ENCODE measurements at places on chromosomes 7 and 10.

DNA sequence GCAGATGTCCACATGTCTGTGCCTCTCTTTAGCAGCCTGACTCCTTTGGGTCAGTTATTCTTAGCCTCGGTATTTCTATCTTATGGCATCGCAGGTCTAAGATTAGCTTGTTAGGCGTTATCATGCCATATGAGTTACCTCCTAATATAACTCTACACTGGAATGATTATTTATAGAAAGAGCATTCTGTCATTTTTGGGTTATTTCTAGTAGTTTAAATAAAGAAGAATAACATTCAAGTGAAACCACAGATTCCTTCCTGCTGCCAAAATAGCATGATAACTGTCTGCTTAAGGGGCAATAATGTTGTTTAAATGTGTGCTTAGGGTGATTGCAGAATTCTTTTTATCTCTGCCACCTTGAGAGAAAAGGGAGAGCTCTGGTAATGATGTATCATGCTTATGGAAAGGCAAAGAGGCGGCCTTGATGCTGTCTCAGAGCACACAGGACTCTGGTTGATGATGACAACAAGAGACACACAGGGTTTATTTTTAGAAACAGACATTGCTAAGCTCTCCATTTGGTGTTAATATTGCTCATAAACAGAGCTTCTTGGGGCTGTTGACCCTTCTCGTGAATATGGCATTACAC lies 10.4 kb downstream of the HDAC9 start:
- no peak for DNase-seq

- no peak for DNase-seq
Observed at GRCh38 chr7:85160223-85160622, 26.6 kb downstream of the SEMA3D start.

DNA sequence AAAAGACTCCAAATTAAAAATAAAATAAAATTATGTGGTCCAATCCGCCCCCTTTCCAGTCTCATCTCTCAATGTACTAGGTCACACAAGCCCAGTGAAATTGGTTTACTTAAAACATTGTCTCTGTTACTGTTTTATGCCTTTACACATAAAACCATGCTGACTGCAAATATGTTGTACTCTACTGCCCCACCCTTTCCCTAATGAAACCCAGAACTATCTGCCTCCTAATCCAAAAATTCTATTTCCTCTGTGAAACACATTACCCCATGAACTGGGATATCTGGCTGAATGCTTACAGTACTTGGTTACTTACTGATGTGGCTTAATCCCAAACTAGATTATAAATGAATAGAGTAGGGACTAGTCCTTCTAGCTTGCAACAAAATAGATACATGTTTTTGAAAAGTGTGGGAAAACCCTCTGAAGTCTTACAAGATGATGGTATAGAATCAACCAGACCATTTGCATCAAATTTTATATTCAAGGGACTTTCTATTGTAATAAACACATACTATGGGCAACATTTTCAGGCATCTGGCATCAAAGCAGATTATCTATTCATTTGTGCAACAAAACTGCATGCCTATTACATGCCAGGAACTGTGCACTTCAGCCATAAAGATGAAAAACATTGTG lies 10.0 kb upstream of the KMT2E start:
- no peak for DNase-seq

GRCh38 chr7:41763626-41764025 lies 60.7 kb upstream of the INHBA start:
- DNase-seq: no peak

GRCh38 chr10:96858038-96858705 lies 26.1 kb downstream of the LCOR start:
- DNase-seq: no peak

DNA sequence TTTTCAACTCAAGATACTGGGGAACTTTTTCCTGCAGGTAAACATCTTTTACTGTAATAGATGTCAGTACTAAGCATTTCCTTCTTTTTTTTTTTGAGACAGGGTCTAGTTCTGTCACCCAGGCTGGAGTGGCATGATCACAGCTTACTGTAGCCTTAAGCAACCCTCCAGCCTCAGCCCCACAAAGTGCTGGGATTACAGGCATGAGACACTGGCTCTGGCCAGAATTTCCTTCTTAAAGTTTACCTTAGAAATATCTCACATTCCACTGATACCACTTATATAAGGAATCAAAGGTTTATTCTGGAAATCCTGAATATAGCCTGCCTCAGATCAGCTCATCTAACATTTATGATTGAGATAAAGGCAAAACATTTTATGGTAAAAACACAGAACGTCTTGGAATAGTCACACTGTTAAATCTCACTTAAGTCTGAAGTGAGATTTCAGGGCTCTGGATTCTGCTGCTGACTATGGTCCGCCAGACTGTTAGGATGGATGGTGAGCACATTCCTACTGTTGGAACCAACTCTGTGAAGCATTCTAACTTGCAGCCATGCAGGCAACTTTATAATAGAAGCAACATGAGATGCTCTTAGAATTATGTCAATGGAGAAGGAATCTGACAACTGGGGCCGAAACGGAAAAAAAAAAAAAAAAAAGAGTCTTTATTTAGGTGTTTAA lies 151.9 kb downstream of the ZMYND11 start:
- DNase-seq: no peak

DNA sequence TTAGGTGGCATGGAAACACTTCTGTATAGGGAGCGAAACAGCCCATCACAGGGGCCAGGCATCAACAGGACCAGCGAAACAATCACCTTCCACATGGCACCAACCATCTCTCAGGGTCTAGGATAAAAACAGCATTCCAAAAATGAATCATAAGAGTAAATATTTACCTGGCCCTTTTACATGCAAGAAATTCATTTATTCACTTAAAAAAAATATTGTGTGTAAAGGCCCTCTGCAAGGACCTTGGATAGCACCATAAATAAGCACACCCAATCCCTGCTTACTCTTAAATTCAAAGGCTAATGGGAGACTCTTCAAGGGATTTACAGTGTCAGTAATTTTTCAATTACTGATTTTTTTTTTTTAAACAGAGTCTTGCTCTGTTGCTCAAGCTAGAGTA lies 25.4 kb downstream of the CPVL start:
- no peak for DNase-seq

DNA sequence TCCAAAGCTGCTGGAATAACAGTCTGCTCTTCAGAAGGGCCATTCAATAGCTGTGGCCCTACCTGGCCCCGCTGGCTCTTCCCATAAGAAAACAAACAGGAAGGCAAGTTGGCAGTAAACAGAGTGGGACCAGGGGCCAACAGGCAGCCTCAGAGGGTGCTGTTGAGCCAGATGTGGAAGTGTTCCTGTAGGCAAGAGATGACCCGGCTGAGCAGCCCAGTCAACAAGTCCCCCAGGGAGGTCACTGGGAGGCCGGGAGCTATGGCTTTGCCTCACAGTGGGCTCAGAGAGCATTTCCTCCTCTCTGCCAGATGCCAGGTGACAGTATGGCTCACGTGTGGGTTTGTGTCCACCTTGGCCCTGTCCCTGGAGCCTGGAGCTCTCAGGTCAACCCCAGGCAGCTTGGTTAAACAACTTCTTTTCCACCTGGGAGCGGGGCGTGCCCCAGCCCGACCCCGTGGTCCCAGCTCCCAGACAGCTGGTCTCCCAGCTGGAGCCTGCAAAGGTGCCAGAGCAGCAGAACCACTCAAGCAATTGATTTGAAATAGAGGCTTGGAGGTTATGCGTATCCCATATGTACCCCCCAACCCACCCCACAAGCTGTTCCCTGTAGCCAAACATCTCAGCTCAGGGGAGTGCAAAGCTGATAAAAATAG lies 33.8 kb upstream of the LOXL4 start:
- DNase-seq: no peak

GRCh38 chr7:132393789-132394261 lies 182.4 kb downstream of the PLXNA4 start:
- DNase-seq: peak; percentile 40

DNA sequence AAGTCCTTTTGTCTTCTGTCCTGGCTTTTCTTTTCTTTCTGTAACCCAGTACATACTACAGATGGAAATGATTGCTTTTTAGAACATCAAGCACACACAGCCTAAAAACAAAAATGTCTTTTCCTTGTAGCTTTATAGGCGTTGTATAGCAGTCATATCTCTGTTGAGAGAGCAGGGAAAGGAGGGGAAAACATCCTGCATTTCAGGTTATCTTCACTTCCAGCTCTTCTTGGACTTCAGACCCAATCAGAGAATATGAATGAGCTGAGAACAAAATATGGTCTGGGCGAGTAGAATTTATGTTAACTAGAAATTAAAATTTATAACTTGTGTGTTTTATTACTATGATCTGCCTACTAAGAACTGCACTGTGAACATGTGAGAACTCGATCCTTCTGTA lies 14.7 kb downstream of the TMEM60 start:
- DNase-seq: no peak

- DNase-seq: no peak
Observed at GRCh38 chr10:124231168-124232155, 138.1 kb upstream of the CHST15 start.

GRCh38 chr10:133277277-133277992 lies 767 bp upstream of the ADAM8 start:
- no peak for DNase-seq

GRCh38 chr7:139949629-139950028 lies 113.1 kb downstream of the PARP12 start:
- no peak for DNase-seq

GRCh38 chr7:129665013-129665401 lies 53.5 kb downstream of the NRF1 start:
- peak; percentile 26 for DNase-seq

- DNase-seq: peak; percentile 86
Observed at GRCh38 chr7:1458683-1459511, at the start of gene MICALL2. Gene MICALL2 (minus strand): TSS chr7:1459470. CDS start chr7:1459326, 144 bp downstream.

DNA sequence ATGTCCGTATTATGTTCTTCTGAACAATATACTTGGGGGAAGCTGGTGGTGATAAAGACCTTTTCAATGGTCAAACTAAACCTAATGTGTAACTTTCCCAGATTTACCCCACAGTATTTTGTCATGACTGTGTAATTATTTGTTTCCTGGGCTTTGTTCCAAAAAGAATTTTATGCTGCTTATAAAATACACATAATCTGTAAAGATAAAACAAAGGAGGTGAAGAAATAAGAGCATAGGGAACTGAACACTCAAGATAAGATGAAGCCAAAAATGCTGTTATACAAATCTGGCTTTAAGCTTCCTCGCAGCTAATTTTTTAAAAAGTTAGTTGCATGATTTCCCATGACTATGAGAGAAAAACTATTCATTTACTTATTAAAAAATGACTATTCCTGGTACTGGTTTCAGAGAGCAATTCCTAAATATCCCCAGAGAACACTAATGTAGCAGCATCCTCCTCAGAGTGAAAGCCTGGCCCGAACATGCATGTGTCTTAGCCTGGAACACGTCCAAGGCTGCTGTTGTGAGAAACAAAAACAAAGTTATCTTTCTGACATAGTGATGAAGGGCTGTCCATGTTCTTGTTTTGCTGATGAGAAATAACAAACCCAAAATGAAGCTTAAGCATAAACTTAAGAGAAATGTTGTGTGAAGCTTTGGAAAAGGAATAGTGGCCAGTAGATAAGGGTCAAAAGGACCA lies 33.9 kb downstream of the MALSU1 start:
- DNase-seq: peak; percentile 51

- no peak for DNase-seq
Observed at GRCh38 chr7:37251222-37251621, 197.4 kb downstream of the ELMO1 start.

DNA sequence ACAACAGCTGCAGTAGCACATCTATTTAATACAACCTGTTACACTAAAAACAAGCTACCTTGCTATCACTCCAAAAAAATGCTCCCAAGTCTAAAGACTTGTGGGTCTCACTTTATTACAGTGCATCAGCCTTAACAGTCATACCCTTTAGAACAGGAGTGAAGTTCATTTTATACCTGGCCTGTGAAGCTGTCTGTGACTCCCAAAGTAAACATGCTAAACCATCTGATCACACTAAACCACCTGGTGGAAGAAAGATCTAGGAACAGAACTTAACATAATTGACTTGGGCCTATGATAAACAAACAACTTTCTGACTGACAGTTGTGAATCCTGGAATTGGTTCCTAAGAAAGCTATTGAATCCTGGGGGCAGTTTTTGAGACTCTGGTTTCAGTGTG lies 80.9 kb upstream of the ATP6V0A4 start:
- no peak for DNase-seq

GRCh38 chr10:89476150-89476549 lies 59.2 kb downstream of the SLC16A12 start:
- no peak for DNase-seq

GRCh38 chr7:159158888-159159405 lies 14.3 kb upstream of the VIPR2 start:
- DNase-seq: no peak

DNA sequence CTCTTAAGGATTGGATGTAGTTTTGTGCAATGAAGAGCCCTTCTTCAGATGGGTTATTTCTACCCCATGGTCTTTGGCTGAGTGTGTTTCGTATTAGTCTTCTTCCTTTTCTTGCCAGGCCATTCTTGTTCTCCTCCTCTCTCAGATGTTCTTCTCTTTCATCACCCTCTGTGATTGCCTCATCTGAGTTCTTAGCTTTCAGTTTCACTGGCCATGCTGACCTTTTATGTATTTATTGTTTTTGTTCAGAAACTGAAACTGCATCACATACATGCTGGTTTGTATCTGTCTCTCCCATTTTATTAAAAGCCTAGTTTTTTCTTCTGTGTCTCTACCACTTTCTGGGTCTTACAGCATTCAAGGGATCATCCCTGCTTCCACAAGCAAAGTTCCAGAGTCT lies 21.7 kb upstream of the PCGF5 start:
- no peak for DNase-seq

GRCh38 chr10:83677795-83678194 lies 461.5 kb upstream of the GHITM start:
- no peak for DNase-seq

DNA sequence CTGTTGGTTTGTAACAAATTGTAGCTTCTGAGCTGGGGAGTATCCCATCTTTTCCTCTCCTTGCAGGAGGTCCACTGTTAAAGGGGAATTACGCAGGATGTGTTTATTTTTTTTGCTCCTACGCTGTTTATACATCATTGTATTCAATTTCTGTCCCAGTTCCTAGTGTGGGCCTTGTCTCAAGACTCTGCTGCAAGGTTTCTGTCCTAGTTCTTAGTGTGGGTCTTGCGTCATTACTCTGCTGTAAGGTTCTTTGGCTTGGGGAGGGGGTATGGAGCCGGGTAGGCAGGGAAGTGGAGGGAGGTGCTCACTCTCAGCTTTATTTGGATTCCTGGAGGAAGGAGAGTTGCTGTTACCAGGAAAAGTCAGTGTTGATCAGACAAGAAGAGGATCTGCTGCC lies 64.0 kb upstream of the TRIM8 start:
- DNase-seq: no peak

GRCh38 chr10:58173391-58173790 lies 94.3 kb downstream of the IPMK start:
- DNase-seq: no peak

DNA sequence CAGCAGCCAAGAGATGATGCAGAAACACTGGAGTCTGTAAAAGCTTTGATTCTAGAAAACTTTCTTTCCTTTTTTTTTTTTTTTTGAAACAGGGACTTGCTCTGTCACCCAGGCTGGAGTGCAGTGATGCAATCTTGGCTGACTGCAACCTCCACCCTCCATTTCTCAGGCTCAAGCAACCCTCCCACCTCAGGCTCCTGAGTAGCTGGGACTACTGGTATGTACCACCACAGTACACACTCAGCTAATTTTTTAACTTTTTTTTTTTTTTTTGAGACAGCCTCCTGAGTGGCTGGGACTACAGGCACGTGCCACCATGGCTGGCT lies 17.0 kb upstream of the BAG3 start:
- peak; percentile 42 for DNase-seq

GRCh38 chr7:35738889-35739288 lies 44.0 kb upstream of the HERPUD2 start:
- DNase-seq: no peak

Data from uterus (tissue), 4 donors.